ENCODE measurements at places on chromosomes 3 and 15.

DNA sequence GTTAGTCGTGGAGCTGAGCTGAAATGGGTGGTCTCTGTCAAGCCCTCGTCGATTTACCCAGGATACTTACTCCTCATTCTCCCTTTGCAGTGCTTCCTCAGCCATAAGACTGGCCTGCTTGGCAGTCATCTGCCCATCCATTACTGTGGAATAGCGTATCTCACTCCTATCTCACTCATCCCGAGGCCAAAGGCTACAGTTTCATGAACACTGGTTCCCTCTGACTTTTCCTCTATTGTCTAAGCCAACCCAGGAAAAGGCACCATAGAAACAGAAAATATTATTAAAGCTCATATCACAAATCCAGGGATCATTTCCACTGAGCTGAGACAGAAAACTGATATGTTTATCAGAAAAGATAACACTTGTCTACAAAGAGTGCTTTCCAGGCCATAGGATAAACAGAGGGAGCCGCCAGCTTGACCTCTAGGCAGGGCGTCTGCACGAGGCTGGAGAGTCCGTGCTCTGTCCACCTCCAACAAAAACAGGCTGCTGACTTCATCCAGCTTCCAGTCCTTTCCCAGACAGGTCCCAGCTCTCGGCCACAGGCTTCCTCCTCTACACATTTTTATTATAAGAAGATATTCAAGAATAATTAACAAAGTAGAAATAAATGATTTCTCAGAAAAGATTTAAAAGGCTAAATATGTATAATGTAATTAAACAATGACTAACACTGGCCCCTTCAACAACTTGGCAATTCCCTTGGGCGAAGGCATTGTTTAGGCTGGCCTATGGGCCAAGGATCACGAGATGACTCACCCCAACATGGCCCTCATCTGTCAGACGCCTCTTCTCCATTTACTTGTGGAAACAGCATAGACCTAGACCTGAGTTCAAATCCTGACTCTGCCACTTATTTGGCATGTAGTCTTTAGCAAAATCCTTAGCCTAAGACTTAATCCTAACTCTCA, 27.4 kb upstream of the BOC start:
- no peak for DNase-seq

DNA sequence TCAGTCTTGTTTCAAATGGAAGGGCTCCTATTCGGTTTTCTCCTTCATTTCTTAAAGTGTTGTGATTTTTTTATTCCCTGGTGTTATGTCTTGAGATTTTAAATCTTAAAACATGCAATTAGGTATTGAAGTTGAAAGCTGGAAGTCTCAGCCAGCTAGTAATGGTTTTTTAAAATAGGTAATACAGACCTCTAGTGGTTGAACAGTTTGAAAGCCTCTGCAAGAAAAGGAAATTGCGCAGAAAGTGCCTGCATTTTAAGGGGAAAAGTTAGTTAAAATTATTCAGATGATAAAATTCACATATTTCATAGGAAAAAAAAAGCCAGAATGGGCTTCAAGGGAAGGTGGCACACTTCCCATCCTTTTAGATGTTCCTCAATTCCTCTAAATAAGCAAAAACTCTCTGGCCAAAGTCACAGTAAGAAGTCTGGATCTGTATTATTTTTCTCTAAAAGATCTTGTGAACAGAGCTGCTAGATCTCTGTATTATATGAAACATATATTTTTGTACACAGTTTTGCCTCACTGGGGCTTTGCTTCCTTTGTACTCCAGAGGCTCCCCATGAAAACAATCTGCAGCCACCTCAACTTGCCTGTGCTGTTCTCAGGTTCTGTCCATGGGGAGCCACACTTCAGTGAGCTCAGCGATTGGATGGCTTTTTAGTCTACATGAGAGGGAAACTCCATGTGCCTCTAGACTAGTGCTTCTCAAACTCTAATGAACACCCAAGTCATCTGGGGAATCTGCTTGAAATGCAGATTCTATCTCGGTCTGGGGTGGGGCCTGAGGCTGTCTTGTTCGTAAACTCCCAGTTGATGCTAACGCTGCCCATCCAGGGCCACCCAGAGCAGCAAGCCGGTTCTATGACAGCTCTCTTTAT, 21.5 kb downstream of the AGTR1 start:
- no peak for DNase-seq

DNA sequence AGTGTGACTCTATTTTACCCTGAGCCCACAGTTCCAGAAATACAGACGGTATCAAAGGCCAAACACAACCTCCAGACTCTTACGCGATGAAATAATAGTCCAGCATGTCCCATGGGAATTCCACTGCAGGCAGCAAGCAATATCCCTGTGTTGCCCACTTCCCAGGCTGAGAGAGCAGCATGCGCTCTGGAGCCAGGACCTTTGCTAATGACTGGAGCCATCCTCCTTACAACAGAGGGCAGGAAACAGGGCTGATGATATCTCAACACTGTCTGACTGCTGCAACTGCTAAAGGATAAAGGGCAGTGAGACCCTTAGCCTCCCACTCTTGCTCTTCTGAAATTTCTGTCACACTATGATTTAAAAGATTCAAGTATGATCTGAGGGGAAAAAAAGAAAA, 34.8 kb downstream of the MCF2L2 start:
- no peak for DNase-seq

DNA sequence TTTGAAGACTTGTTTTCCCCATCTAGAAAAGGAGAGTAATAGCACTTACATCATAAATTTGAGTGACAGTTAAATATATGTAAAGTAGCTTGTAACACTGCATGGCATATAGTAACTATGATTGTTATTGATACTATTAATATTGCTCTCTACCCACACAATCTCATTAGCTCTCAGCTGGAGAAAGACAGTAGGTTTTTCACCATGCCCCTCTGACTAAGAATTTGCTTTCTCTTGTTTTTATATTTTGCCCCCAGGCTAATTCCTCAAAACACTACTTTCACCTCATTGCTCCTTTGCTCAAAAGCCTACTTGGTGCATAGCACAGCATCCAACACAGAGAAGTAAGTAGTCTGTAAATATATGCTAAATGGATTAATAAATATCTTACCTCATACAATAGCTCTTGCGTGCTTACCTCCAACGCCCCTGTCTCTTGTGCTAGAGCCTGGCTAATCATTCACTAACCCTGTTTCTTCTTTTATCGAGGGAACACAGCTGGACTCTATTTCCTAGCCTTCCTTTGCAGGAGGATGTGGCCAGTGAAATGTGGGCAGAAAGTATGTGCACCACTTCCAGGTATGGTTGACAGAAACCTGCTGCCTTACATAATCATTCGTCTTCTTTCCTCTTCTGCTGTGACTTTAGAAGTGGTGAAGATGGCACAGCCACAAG, 190.0 kb downstream of the PLCH1 start:
- DNase-seq, result no peak

- no peak for DNase-seq
Observed at GRCh38 chr15:82572986-82573385, 32.7 kb upstream of the RPS17 start.

DNA sequence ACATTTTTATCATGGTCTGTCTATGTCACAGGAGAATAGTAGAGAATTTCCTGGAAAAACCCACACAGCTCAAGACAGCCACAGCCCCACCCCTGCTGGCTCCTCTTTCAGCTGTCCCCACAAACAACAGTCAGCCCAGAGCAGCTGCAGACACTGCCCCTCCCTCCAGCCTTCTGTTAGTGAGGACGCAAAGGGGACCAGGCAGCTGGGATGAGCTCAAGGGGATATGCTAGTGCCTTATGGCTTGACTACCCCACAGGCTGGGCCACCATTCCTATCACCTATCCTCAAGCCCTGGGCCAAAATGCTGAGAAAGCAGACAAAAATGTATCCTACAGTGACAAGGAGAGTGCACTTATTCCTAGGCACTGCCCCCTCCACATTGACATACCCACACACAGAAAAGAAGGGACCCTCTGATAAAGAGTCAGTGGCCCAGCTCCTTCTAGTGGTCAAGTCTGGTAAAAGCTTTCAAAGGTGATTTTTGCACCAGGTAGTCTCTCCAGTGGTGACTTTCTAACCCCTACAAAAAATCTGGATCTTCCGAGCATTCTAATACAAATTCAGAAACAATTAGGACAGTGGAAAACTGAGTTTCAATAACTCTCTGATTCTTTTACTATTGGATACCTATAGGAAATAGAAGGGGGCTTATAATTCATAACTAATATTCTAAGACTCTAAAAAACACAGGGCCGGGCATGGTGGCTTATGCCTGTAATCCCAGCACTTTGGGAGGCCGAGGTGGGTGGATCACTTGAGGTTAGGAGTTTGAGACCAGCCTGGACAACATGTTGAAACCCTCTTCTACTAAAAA, 3.0 kb upstream of the MAP1A start:
- DNase-seq, result peak; percentile 81

DNA sequence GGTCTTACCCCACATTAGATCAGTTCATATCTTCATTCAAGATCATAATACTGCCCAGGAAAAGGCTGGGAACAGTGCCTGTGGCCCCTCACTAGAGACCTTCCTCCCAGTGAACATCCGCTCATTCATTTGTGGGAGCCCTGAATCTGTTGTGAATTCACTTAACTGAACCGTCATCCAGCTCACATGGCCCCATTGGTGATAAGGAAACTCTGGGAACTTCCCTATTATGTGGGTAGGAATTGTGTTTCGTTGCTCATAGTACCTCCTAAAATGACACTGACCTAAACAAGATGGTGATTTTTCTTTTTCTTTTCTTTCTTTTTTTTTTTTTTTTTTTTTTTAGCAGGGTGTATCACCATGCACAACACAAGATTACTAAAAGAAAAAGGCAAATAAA, 6.8 kb upstream of the MESP2 start:
- DNase-seq, result no peak
